Left lung (tissue), 14 donors: ENCODE measurements at places on chromosomes 3 and 15.
A peak's percentile ranks its signal among the peaks of the same experiment; 100 is the strongest.

- H3K36me3 ChIP-seq: no peaks in the 10 kb centered on the region
- H3K27ac ChIP-seq: no peak overlapping the region
- no peak overlapping the region for H3K4me3 ChIP-seq
- DNase-seq: no peak
- peaks cover 14% of the 10 kb centered on the region for H3K4me1 ChIP-seq
- H3K27me3 ChIP-seq: no peaks in the 10 kb centered on the region
Measured at GRCh38 chr3:40690749-40691451, 166.1 kb downstream of the ZNF621 start.

DNA sequence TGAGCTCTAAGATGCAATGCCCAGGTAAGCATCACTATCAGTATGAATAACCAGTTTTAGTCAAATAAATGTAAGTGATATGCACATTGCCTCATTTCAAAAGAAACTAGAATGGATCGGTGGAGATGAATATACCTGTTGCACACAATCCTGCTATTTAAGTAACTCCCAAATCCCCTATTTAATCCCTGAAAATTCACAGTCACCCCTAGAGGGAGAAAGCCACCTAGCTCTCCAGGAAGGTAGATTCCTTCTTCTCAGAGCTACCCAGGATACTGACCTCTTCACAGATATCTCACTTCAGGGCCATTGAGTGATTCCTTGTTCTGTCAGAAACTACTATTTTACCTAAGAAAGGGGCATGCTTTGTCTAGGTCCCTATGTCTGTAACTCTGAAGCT, 11.7 kb downstream of the LSAMP start:
- no peaks in the 10 kb centered on the region for H3K27me3 ChIP-seq
- H3K27ac ChIP-seq: no peak overlapping the region
- no peaks in the 10 kb centered on the region for H3K36me3 ChIP-seq
- H3K4me1 ChIP-seq: no peaks in the 10 kb centered on the region
- DNase-seq: no peak

GRCh38 chr15:97940993-97941392, 19.5 kb upstream of the ARRDC4 start:
- H3K36me3 ChIP-seq: no peaks in the 10 kb centered on the region
- no peak overlapping the region for H3K27ac ChIP-seq
- no peaks in the 10 kb centered on the region for H3K4me1 ChIP-seq
- H3K4me3 ChIP-seq: no peak overlapping the region

DNA sequence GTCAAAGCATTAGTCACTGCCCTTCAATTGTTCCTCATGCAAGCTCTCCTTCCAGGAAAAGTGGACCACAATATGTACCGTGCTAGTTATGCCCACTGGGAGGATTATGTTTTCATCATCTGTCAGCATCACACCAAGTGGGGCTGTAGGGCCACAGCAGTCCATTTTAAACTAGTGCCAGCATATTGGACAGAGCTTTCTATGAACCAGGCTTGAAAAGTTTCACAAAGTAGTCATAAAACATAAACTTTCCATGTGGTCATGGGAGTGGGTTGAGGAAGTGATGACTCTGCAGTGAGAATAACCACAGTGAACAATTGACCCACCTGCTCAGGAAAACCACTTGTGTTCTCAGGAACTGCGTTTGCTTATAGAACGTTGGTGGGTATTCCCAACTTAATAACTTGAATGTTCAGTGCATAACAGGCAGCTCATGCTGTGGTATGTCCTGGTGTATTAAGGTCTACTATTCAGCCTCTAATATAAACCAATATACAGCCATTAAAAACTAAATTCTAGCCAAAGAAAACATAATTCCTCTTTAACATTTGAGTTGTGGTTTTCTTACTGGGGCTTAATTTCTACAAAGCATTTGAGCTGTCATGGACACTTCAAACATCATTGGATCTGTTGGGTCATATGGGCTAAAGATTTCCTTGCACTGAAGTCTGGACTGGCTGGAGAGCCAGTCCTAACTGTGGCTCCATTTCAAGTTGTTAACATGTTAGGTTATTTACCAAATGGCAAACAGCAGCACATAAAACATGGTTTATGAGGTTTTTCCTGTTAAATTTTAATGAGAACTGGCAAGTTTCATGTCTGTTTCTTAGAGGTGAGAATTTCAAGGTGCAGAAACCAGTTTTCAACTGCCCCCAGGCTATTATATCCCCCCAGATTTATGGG, 274.1 kb downstream of the OTOL1 start:
- no peak overlapping the region for H3K27ac ChIP-seq
- DNase-seq: no peak
- H3K36me3 ChIP-seq: no peaks in the 10 kb centered on the region
- H3K4me3 ChIP-seq: no peak overlapping the region
- no peaks in the 10 kb centered on the region for H3K4me1 ChIP-seq

DNA sequence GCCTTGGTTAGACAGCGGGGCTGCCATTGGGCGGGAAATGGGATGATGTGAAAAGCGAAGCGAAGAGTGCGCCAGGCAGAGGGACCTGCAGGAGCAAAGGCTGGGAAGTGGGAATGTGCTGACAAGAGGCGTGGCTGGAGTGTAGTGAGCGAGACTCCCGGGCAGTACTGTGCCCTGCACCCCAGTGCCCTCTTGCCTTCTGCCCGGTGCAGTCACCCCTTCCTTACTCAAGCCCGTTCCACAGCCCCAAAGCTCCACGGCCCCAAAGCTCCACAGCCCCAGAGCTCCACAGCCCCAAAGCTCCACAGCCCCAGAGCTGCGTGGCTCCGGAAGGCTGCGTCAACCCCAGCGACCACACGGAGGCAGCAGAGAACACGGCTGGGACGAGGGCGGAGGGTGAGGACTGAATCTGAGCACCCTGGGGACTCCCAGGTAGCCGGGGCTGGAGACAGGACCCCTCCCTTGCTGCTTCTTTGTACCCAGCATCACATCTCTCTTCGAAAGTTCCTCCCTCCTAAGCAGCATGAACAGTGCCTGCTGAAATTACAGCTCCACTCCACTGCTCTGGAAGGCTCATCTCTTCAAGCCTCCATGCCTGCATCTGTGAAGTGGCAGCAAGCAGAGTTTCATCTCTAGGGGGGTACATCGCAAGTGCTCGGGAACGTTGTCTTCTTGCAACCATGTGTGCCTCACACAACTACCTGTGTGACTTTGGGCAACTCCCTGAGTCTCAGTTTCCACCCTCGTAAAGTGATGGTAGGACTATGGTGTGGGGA, 108.9 kb downstream of the FBLN2 start:
- H3K27ac ChIP-seq: no peak overlapping the region
- H3K4me1 ChIP-seq: no peaks in the 10 kb centered on the region
- no peaks in the 10 kb centered on the region for H3K36me3 ChIP-seq
- H3K4me3 ChIP-seq: no peak overlapping the region

DNA sequence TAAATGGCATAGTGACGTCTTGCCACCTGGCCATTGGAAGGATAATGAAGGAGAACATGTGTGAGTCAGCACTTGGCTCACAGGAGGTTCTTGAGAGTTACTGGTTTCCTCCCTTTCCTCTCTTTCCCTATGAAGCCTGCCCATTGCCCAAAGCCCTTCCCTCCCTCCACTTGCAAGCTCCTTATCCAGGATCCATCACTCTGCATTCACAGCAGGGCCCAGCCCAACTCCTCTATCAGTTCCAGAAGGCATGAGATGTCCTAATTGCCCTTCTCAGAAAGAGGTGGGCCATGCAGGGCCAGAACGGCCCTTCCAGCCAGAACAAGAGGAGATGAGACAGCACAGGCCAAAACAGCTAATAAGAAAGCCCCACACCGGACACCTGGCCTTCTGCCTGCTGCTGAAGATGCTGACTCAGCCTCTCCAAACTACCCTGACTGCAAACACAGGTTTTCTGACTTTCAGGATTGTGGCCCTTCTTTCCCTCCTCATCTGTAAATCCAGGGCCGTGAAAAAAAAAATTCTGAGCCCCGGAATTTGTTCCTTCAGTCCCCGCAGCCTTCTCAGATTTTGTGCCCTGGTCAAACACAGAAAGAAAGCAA, 29.7 kb downstream of the HAPLN3 start:
- no peak for DNase-seq
- no peak overlapping the region for H3K4me3 ChIP-seq
- no peaks in the 10 kb centered on the region for H3K36me3 ChIP-seq

GRCh38 chr3:165463531-165463930, 267.3 kb upstream of the SLITRK3 start:
- H3K27ac ChIP-seq: no peak overlapping the region
- H3K27me3 ChIP-seq: no peaks in the 10 kb centered on the region
- no peak for DNase-seq
- H3K36me3 ChIP-seq: no peaks in the 10 kb centered on the region

DNA sequence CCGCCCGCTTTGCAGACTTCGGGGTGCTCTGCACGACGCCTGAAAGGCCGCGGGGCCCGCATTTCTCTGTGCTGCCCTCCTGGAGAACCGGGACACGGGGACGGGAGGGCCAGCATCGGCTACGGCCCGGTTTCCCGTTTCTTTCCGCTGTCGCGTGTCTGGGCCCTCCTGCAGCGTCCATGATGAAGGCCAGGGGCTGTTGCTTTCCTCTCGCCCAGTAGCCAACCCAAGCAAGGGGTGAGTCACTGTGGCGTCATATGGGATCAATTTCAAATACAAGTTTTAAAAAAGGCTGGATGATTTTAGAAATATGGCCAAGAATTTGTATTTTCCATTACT, 435 bp downstream of the SLC35G2 start:
- H3K27ac ChIP-seq: peak overlapping the region; percentile 87
- H3K27me3 ChIP-seq: no peaks in the 10 kb centered on the region
- H3K36me3 ChIP-seq: no peaks in the 10 kb centered on the region
- H3K4me3 ChIP-seq: peak overlapping the region; percentile 61

GRCh38 chr3:120302361-120302760, 17.3 kb upstream of the GPR156 start:
- no peak for DNase-seq
- no peaks in the 10 kb centered on the region for H3K36me3 ChIP-seq
- H3K4me1 ChIP-seq: no peaks in the 10 kb centered on the region
- no peak overlapping the region for H3K4me3 ChIP-seq
- H3K27ac ChIP-seq: no peak overlapping the region

DNA sequence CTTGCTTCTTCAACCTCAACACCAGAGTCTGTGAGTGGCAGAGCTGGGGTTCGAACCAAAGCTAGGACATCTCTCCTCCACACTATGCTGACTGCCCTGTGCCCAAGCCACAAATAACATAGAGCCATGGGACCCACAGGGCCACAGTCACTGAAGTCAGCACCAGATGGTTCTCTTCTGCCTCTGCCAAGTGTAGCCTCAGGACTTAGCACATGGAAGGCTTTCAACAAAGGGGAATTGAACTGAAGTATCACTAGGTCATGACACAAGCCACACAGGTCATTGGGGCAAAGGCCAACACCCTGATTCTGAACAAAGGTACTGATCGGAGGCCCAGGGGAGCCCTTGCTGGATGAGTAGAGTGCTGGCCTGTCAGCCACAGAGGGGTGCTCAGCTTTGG, 83.6 kb downstream of the BDH1 start:
- DNase-seq: no peak
- no peaks in the 10 kb centered on the region for H3K27me3 ChIP-seq
- no peaks in the 10 kb centered on the region for H3K4me1 ChIP-seq
- H3K36me3 ChIP-seq: no peaks in the 10 kb centered on the region

- no peak for DNase-seq
- peak overlapping the region; percentile 55 for H3K27ac ChIP-seq
- peaks cover 97% of the 10 kb centered on the region for H3K4me1 ChIP-seq
- peaks cover 47% of the 10 kb centered on the region for H3K36me3 ChIP-seq
- no peak overlapping the region for H3K4me3 ChIP-seq
Measured at GRCh38 chr3:30644615-30645014, 38.2 kb downstream of the TGFBR2 start.

- no peak for DNase-seq
- no peaks in the 10 kb centered on the region for H3K4me1 ChIP-seq
- no peaks in the 10 kb centered on the region for H3K27me3 ChIP-seq
- H3K36me3 ChIP-seq: no peaks in the 10 kb centered on the region
- H3K4me3 ChIP-seq: no peak overlapping the region
Measured at GRCh38 chr15:43954181-43954621, 127.4 kb downstream of the WDR76 start.

DNA sequence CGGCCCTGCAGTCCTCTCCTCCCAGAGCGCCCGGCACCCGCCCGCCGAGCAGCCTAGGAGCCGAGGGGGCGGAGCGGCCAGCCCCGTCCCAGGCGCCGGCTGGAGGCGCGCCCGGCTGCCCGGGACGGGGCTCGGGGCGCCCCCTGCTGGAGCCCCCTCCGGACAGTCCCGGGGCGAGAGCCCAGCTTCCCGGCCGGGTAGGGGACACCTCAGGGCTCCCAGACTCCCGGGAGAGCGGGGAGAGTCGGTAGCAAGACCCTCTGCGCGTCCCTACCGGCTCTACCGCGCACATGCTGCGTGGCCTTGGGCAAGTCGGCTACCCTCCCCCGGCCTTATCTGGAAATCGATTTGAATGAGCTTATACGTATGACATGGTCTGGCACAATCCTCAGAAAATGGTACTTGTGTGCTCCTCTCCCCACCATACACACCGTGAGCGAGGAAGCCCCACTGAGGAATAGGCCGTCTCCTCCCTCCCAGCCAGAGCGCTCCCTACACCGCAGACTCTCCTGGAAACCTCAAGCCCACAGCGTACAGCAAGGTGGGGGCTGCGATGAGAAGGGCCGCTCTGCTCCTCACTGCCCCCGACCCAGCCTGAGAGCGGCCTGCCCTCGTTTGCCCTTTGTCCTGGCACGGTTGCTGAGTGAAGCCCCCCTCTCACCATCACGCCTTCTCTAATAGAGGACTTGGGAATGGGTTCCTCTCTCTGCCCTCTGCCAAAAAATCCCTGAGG, at the start of gene DAPK2:
TSS of gene DAPK2 (minus strand) at position 65 of the 733 bp plus-strand sequence. CDS start 6,224 bp downstream, outside the sequence.
- no peaks in the 10 kb centered on the region for H3K36me3 ChIP-seq
- no peaks in the 10 kb centered on the region for H3K27me3 ChIP-seq
- H3K4me1 ChIP-seq: peaks cover 70% of the 10 kb centered on the region
- peak within 1 kb of the TSS; percentile 65 for H3K27ac ChIP-seq

DNA sequence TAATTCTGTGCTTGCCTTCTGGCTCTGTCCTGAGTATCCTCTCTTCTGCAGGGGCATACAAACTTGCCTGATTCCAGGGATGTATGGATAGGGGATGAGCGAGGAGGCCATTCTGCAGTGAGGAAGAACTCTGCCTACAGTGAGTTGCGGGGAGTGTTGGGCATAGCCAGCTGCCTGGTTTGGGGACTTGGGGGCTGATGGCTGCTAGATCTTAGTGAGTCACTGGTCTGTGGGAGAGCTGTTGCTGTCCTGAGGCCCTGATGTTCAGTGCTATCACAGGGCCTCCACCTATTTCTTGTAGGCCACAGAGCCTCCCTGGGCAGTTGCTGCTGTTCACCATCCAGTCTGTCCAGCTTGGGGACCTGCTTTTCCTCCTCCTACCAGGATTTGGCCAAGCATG, 20.3 kb downstream of the CDAN1 start:
- H3K36me3 ChIP-seq: no peaks in the 10 kb centered on the region
- H3K4me3 ChIP-seq: no peak overlapping the region

DNA sequence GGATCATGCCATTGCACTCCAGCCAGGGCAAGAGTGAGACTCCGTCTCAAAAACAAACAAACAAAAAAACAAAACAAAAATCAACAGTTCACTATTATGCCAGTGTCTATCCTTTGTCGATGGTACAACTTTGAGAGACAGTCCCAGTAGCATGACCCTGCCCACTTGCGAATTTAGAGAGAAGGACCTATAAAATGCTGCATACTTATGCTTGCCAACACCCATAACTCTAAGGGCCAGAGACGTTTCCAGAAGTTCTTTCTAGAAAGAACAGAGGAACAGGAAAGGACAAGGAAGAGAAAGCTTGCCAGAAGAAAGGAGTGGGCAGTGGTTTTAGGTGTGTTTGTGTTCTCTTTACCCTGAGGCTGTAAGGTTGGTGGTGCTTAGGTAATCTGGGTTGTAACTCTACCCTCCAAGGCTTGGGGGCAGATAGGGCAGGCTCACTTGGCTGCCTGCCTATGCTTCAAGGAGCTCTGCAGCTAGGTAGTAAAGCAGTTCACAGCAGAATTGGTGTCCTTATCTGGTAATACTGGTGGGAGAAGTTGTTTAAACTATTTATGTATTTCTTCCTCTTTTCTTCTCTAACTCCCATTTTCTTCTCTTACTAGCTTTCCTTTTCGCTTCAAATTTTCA, 50.6 kb upstream of the SPPL2A start:
- no peak overlapping the region for H3K4me3 ChIP-seq
- no peak overlapping the region for H3K27ac ChIP-seq
